ENCODE measurements at places on chromosomes 4 and X.

DNA sequence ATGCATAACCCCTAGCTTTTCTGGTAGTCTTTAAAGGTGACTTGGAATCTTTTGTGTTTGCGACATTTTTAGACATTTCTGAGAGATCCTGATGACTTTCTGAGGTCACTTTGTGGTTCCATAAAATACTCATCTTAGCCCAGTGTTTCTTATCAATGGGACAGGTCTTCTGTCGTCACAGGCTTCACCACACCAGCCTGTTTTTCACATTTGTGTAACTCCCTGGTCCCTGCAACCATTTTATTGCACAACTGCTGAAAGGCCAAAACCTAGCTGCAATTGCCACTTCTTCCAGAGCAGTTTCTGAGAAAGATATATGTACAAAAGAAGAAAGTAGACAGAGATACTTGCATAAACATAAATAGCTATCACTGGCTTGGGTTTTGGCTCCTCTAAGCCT lies 120.9 kb downstream of the IL15 start:
- no peak for DNase-seq

- no peak for DNase-seq
Measured at GRCh38 chr4:168507178-168507815, 10.4 kb downstream of the PALLD start.

- DNase-seq = no peak
Measured at GRCh38 chr4:71648448-71648847, 135.4 kb downstream of the GC start.

DNA sequence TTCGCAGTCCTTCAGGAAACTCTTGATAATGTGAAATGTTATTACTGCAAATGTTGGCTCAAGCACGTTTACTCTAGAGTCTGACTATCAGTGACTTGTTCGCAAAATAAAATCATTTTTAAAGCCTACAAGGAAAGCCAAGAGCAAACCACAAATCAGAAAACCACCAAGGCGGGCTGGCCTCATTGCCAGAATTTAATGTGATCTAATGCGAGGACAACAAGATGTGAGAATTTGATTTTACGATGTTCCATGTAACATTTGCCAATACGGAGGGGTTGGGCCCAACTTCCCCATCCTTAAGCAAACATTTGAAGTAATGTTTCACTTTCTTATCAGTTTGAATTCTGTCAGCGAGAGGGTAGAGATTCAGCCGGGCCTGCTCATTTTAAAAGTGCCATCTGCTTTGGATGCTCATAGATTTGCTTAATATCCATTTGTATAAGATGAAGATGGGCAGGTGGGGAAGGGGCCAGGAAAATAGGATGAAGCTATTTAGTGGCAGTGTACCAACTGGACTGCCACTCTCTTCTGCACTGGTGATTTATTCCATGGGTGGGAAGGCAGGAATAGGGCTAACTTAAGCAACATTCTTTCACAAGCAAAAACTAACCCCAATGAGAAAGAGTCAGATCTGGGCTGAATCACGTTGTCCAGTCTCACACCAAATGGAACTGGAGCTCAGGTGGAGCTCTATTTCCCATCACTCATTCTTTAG lies 225.3 kb downstream of the ANAPC10 start:
- no peak for DNase-seq

DNA sequence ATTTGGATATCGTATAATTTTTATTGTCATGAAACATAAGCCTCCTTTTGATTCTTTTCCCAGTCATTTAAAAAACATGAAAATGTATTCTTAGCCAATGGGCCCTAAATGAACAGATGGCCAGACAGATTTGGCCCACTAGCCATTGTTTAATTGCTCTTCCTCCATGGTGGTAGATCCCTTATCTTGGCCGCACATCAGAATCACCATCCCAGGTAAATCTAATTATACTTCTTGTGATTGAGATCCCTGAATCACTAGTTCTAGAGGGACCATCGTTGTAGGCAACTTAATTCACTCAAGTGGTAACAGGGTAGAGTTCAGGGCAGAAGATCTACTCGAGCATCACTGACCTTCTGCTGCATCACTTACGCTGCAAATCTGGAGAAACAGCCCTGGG lies 24.1 kb upstream of the VCX3A start:
- no peak for DNase-seq

DNA sequence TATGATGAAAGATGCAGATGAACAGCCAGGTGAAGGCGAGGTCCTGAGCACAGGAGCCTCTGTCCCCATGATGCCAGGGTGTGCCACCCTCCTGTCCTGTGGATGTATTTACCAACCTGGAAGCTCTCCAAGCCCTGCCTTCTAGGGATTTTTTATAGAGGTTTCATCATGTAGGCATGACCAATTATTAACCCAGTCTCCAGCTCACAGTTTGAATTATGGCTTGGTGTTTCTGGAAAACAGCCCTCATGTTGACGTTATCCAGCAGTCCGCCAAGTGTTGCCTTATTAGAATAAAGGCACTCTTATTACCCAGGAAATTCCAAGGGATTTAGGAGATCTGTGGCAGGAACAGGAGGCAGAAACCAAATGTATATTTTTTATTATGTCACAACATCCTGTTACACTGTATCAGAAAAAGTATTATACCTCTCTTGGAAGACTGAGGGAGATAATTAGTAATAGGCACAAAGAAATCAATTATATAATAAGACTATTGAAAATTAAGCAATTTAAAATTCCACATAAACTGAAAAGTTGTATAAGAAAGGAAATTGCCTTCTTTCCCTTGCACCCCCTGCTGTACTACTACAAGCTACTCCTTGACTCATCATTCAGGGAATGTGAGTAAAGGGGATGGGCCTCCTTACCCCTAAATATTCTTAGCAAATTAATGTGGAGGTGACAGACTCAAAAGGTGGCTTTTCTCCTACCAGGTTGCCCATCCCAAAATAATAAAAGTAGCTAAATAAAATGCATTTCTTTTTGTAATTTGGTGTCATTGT lies 129.6 kb downstream of the ZNF330 start:
- DNase-seq = no peak
